H9 (cell line): ENCODE measurements at places on chromosomes 4 and X. TPM values are rescaled to one million over a fixed set of nuclear protein-coding genes. Genes with fewer than 3 reads are reported as not detected.

Gene PDGFC
- total RNA-seq: 3.9 and 4.5 TPM in 2 replicates

Gene HTR2C
- 1.3 and 1.5 TPM in 2 replicates for total RNA-seq

Gene TMSB4X
- total RNA-seq: 2,733 and 2,818 TPM in 2 replicates

Gene CYTL1
- total RNA-seq: 1.4 and 1.7 TPM in 2 replicates

Gene AWAT2
- total RNA-seq: not detected in 2 replicates

Gene MAOA
- 0.28 and 0.44 TPM in 2 replicates for total RNA-seq

Gene LRP2BP
- total RNA-seq: 0.20 and 0.46 TPM in 2 replicates

Gene SSX1
- total RNA-seq: not detected in 2 replicates

Gene CDS1
- total RNA-seq: 7.5 TPM in 2 replicates

Gene CAPN6
- total RNA-seq: 7.2 and 7.4 TPM in 2 replicates

Gene MEPE
- total RNA-seq: not detected in 2 replicates

Gene TRIML2
- total RNA-seq: 102 and 107 TPM in 2 replicates

Gene FRAS1
- 50.3 and 58.5 TPM in 2 replicates for total RNA-seq

Gene DCAF4L1
- 0.07 and 0.09 TPM in 2 replicates for total RNA-seq

Gene PITX2
- total RNA-seq: 7.5 and 8.5 TPM in 2 replicates

Gene YY2
- total RNA-seq: 1.8 TPM in 2 replicates

Gene WDR45
- 31.5 and 35.8 TPM in 2 replicates for total RNA-seq

Gene HAND2
- total RNA-seq: not detected in 2 replicates

Gene HTRA3
- 2.9 and 3.0 TPM in 2 replicates for total RNA-seq

Gene CLCN5
- 5.9 and 7.5 TPM in 2 replicates for total RNA-seq

Gene PCDH10
- total RNA-seq: 6.9 and 8.1 TPM in 2 replicates

Gene PNMA6A
- total RNA-seq: 7.7 and 8.0 TPM in 2 replicates

Gene NDST3
- 0.70 TPM in 2 replicates for total RNA-seq

Gene ADH1B
- not detected in 2 replicates for total RNA-seq

Gene ARHGAP36
- 0.13 and 0.37 TPM in 2 replicates for total RNA-seq

Gene TFE3
- total RNA-seq: 58.9 and 59.8 TPM in 2 replicates

Gene RHOXF2
- not detected in 2 replicates for total RNA-seq

Gene RNF128
- total RNA-seq: 0.09 and 0.13 TPM in 2 replicates

Gene FMR1NB
- not detected in 2 replicates for total RNA-seq

Gene POLN
- total RNA-seq: 0.74 and 1.5 TPM in 2 replicates

Gene NXF2B
- total RNA-seq: not detected in 2 replicates

Gene PDCL2
- total RNA-seq: not detected in 2 replicates

Gene PARM1
- 1.4 and 2.0 TPM in 2 replicates for total RNA-seq

Gene ELF4
- total RNA-seq: 0.59 and 0.81 TPM in 2 replicates
